ENCODE measurements at places on chromosomes 4 and X.

DNA sequence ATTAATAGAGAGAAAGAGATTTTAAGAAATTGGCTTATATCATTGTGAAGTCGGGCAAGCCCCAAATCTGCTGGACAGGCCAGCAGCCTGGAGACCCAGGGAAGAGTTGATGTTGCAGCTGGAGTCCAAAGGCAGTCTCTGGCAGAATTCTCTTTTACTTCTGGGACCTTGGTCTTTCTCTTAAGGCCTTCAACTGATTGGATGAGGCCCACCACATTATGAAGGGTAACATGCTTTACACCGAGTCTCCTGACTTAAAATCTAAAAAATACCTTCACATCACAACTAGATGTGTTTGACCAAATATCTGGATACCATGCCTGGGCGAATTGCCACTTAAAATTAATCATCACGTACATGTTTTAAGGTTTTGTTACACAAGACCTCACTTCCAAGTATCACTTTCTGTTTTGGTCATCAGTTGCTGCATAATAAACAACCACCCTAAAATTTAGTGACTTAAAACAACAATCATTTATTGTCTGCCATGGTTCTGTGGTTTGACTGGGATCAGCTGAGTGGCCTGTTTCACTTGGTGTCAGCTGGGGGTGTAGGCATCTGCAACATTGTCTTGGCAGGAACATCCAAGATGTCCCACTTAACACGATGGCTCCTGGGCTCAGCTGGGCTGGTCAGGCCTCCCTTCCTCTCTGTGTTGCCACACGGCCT, 3.4 kb downstream of the CD38 start:
- H3K4me3 ChIP-seq = no peak overlapping the region
- H3K27ac ChIP-seq = no peak overlapping the region
- H3K4me1 ChIP-seq = peaks cover 38% of the 10 kb centered on the region
- H3K36me3 ChIP-seq = no peaks in the 10 kb centered on the region

- H3K4me3 ChIP-seq = peak overlapping the region; percentile 54
- peak; percentile 97 for DNase-seq
- no peaks in the 10 kb centered on the region for H3K27me3 ChIP-seq
Measured at GRCh38 chrX:318068-318738, 393 bp downstream of the GTPBP6 start.

DNA sequence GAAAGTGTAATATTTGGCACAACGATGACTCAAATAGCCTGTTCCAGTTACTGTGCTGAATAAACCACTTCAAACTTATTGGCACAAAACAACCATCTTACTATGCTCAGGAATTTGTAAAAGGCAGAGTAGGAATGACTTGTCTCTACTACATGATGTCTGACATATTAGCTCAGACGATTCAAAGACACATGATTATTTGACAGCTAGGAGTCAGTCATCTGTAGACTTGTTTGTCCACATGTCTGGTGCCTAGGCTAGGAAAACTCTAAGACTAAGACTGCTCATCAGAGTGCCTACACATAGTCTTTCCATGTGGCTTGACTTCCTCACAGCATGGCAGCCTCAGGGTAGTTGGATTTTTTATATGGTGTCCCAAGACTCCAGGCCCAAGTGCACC, 154.5 kb downstream of the FANCB start:
- H3K4me1 ChIP-seq = no peaks in the 10 kb centered on the region
- no peak for DNase-seq
- H3K36me3 ChIP-seq = no peaks in the 10 kb centered on the region
- H3K27me3 ChIP-seq = no peaks in the 10 kb centered on the region

DNA sequence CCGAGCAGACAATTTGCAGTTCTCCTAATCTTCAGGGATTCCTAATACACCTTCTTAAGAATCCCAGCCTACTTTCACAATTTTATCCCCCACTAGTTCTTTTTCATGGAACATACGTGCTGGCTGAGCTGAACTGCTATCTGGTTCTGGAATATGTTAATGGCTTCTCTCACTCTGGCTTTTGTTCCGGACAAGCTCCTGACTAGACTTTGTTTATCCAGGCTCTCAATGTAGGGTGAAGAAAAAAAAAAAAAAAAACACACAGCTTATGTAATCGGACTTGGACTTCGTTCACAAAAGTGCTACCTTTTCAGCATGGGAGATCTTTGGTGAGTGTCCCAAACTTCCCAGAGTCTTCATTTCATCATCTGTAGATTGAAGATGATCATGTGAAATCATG, 555.4 kb upstream of the CPEB2 start:
- H3K4me3 ChIP-seq = no peak overlapping the region
- H3K36me3 ChIP-seq = no peaks in the 10 kb centered on the region
- H3K27me3 ChIP-seq = no peaks in the 10 kb centered on the region

GRCh38 chrX:47625365-47625764, 4.4 kb downstream of the CFP start:
- H3K4me1 ChIP-seq = peaks cover 7% of the 10 kb centered on the region
- H3K27ac ChIP-seq = no peak overlapping the region
- H3K27me3 ChIP-seq = no peaks in the 10 kb centered on the region

GRCh38 chr4:78624048-78624447, 72.5 kb downstream of the ANXA3 start:
- H3K4me3 ChIP-seq = no peak overlapping the region
- H3K36me3 ChIP-seq = no peaks in the 10 kb centered on the region
- no peaks in the 10 kb centered on the region for H3K27me3 ChIP-seq
- DNase-seq = no peak

GRCh38 chrX:123408821-123409737, 225.0 kb downstream of the GRIA3 start:
- DNase-seq = no peak
- no peaks in the 10 kb centered on the region for H3K36me3 ChIP-seq
- H3K4me1 ChIP-seq = no peaks in the 10 kb centered on the region

- no peak overlapping the region for H3K4me3 ChIP-seq
- H3K4me1 ChIP-seq = peaks cover 17% of the 10 kb centered on the region
- H3K27me3 ChIP-seq = no peaks in the 10 kb centered on the region
- H3K36me3 ChIP-seq = no peaks in the 10 kb centered on the region
- no peak overlapping the region for H3K27ac ChIP-seq
Measured at GRCh38 chr4:140090215-140090731, 63.7 kb downstream of the MAML3 start.

- H3K4me1 ChIP-seq = no peaks in the 10 kb centered on the region
- H3K27ac ChIP-seq = no peak overlapping the region
- no peak overlapping the region for H3K4me3 ChIP-seq
- no peak for DNase-seq
Measured at GRCh38 chrX:77749695-77750094, 36.3 kb downstream of the ATRX start.
